ENCODE measurements at places on chromosomes 16 and 17.

GRCh38 chr17:44466339-44466738 lies 36.9 kb downstream of the GPATCH8 start:
- DNase-seq: no peak

GRCh38 chr16:27258241-27258734 lies 10.3 kb downstream of the NSMCE1 start:
- DNase-seq: no peak

- no peak for DNase-seq
Observed at GRCh38 chr17:60939318-60939717, 261.7 kb downstream of the BCAS3 start.

- DNase-seq: no peak
Observed at GRCh38 chr16:14004729-14005315, 66.3 kb upstream of the MRTFB start.

DNA sequence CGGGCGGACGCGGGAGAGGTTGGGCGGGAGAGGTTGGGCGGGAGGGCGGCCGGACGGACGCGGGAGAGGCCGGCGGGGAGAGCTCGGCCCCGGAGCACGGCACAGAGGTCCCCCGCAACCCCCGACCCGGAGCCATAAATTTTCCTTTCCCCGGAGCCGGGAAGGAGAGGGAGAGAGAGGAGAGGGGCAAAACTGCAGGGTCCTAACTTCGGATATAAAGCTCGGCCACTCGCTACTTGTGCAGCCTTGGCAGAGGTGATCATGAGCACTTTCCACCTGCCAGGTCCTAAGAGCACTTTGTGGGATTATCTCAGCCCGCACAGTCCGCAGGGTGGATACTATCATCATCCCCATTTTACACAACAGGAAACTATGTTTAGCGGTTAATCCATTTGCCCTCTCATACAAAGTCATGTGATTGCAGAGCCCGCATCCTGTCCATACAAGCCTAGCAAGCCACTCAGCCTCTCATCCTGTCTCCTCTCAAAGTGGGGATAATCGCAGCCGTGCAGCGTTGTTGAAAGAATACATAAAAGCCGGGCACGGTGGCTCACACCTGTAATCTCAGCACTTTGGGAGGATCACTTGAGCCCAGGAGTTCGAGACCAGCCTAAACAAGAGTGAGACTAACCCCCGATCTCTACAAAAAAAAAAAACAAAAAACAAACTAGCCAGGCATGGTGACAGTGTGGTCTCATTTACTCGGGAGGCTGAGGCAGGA lies 780 bp upstream of the DCAKD start:
- DNase-seq: no peak

DNA sequence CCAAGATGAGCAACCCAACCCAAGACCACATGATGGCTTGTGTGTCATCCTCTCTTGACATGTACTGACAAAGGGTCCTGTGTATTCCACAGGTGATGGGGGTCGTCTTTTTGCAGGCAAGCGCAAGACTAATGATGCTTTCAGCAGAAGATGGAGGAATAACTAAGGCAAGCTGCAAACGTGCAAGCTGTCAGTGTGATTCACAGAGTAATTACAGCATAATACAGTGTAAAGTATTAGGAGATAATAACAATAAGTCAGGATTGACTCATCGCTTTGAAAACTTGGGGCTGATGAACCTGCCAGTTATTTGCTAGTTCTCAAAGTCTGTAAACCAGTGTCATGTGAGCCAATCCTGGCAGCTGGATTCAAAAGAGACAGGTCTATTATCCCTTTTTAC lies 41.6 kb upstream of the ASIC2 start:
- DNase-seq: no peak

DNA sequence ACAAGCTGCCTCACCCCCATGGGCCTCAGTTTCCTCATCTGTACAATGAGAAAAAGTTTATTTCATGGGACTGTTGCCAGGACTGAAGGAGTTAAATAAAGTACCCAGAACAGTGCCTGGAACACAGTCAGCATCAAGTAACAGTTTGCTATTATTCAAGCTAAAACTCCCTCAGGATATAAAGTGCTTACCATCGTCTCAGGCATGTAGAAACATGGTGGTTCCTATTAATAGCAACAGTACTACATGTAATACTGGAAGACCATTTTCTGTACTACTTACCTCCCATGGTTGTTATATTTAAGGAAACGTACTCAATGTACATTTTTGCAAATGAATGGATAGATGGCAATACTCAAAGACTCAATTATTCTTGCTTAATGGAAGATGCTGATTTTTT lies 93.4 kb downstream of the NCOR1 start:
- no peak for DNase-seq

Data from foreskin fibroblast (primary cell).